ENCODE measurements at places on chromosomes 6 and 20.

GRCh38 chr6:132673376-132674094 lies 14.6 kb upstream of the TAAR1 start:
- no peak for DNase-seq

- no peak for DNase-seq
Observed at GRCh38 chr6:13466304-13467215, 20.8 kb downstream of the GFOD1 start.

- no peak for DNase-seq
Observed at GRCh38 chr6:101728956-101729355, 335.4 kb downstream of the GRIK2 start.

DNA sequence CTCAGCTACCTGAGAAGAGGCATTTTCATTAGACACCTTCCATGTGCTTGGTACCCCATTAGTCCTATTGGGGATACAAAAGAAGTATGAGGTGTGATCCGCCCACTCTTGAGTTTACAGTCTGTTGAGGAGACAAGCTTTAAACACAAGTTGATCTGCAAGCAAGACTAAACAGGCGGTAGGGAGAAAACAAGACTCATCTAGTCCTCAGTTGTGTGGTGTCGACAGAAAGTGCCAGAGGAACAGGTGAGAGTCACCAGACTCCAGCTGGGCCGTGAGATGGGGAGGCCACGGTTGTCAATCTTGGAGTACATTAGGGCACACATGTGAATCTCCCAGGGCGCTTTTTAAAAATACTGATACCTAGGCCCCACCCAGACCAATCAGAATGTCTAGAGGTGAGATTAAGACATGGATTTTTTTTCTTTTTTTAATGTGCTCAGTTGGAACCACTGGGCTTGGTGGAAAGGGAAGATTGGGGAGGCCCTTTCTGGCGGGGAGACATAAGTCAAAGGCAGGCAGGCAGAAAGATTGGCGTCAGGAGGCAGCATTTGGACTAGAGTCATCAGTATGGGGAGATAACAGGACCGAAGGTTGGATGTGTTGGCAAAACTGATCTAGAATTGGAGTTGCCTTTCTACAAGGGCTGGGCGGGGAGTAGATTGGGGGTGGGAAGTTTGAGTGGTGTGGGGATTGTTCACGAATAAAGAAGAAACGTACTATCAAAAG lies 10.4 kb downstream of the E2F3 start:
- no peak for DNase-seq

- no peak for DNase-seq
Observed at GRCh38 chr20:5890773-5891441, 59.4 kb downstream of the TRMT6 start.

DNA sequence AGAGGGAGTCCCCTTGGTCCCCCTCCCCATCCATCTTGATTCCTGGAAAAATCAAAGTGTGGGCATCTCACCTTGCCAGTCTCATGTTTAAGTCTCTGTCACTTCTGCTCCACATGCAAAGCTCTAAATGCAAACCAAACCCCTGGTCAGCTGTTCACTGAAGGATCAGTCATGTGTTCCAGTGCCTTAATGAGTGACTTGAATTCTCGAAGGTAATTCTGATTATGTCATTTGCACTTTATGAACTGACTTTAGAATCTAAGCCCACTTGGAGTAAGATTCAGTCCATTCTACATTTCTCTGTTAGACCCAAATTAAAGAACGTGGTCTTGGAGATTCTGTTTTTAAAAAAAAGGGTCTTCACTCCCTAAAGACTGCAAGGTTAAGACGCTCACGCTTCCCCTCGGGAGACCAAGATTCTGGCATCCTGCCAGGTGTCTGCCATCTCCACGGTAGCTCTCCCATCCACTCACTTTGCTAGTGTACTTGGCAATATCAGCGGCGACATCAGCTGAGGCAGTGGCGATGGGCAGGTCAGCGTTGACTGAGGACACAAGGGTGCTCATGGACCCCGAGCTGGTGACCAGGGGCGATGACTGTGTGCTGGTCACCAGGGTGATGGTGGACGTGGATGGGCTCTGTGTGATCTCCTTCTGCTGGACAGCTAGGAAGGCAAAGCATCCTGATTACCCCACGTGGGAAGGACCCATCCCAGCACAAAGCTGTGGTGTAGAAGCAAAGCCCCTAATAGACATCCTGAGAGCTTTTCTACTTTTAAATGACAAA lies 120.5 kb downstream of the ZMYND8 start:
- no peak for DNase-seq

GRCh38 chr6:107442938-107443607 lies 16.3 kb downstream of the PDSS2 start:
- no peak for DNase-seq

DNA sequence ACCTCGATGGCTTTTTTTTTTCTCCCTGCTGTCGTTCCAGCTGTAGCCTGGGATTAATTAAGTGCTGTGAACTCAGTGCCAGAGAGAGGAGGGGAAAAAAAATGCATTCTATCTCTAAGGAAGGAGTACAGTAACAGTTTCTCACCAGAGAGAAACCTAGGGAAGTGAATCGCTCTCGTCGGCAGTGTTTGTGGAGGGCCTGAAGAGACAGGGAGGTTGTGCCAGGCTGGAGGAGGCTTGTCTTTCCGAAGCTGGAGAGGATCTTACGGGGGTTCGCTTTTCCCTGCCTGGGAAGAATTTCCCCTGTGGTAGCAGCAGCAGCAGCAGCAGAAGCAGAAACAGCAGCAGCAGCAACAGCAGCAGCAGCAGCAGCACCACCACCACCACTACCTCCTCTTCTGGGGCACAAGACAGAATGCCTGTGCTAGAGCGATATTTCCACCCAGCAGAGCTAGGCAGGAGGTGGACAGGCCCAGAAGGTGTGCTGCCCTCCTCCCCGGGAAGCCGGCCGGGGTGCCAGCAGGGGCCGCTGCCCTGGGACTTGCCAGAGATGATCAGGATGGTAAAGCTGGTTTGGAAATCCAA lies 186.5 kb downstream of the PDE7B start:
- no peak for DNase-seq

GRCh38 chr6:52157301-52157941 lies 28.8 kb upstream of the IL17A start:
- no peak for DNase-seq

DNA sequence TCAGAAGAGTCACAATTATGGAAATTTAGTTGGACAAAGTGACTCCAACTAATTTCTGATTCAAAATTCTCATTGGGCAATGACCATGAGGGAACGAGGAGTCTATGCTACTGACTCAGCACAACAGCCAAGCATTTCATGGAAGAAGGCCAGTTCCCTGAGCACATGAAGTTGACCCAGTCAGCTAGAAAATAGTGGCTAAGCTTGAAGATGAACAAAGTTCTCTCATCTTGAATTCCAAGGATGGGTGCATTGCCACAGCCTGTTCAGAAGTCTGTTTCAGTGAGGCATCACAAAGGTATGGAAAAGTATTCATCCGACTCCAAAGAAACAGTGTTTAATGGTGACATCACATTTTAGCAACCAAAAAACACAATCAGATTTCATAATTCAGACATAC lies 676.9 kb downstream of the HACE1 start:
- DNase-seq: no peak

DNA sequence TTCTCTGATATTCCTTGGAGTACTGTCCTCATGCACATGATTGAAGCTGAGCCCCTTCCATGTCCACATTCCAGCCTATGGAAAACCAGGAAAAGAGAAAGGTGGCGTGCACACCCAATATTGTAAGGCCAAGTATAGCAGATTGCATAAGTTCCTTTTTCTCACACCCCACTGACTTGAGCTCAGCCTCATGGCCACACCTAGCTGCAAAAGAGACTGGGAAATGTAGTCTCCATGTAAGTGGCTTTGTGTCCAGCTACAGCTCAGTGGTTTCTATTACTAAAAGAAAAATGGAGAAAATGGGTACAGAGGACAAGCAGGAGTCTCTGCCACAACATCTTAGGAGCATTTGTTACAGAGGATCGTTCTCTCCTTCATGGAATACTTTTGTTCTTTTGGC lies 10.8 kb upstream of the UST start:
- DNase-seq: no peak

DNA sequence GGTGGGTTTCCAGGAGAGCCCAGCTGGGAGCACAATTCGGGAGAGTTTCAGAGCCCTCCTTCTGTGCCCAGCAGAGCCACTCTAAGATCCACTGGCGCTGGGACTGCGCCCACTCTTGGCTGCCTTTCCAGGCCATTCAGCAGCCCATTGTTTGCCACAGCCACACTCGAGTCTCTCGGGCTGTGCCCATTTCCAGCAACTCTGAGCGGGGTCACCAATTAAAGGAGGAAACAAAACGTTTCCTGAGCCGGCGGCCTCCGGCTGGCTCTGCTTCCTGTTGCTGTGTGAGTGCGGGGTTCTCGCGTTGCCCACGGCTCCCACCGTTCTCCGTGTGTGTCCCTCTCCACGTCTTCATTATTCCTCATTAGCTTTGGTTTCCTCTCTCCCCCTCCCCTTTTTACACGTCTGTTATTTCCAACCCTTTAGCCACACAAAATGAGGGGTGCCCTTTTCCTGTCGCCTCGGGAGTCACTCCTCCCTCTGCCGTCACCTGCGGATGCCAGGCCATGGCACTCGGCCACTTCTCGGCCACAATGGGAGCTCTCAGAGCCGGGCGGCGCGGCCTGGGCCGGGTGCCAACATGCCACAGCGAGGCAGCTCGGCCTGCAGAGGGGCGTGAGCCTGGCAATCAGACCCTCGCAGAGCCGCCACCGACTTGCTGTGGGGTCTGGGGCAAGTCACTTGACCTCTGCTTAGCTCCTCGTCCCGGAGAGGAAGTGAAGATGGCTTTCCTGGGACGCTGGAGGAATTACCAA lies 94.3 kb upstream of the NKX2-2 start:
- no peak for DNase-seq

GRCh38 chr6:90790058-90790457 lies 203.2 kb upstream of the MAP3K7 start:
- DNase-seq: no peak

GRCh38 chr20:4896971-4897497 lies 104.3 kb downstream of the SLC23A2 start:
- DNase-seq: peak; percentile 20

- no peak for DNase-seq
Observed at GRCh38 chr6:168716581-168716980, 275.6 kb downstream of the SMOC2 start.

- DNase-seq: no peak
Observed at GRCh38 chr6:167789358-167789757, 37.4 kb upstream of the AFDN start.

GRCh38 chr6:2917065-2917464 lies 14.0 kb upstream of the SERPINB9 start:
- DNase-seq: no peak

DNA sequence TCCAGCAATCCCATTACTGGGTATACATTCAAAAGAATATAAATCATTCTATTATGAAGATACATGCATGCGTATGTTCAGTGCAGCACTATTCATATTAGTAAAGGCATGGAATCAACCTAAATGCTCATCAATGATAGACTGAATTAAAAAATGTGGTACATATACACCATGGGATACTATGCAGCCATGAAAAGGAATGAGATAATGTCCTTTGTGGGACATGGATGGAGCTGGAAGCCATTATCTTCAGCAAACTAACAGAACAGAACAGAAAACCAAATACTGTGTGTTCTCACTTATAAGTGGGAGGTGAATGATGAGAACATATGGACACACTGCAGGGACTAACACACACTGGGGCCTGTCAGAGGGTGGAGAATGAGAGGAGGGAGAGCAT lies 261.6 kb downstream of the GMDS start:
- no peak for DNase-seq

- DNase-seq: no peak
Observed at GRCh38 chr6:87945966-87946365, 101.7 kb upstream of the SPACA1 start.

DNA sequence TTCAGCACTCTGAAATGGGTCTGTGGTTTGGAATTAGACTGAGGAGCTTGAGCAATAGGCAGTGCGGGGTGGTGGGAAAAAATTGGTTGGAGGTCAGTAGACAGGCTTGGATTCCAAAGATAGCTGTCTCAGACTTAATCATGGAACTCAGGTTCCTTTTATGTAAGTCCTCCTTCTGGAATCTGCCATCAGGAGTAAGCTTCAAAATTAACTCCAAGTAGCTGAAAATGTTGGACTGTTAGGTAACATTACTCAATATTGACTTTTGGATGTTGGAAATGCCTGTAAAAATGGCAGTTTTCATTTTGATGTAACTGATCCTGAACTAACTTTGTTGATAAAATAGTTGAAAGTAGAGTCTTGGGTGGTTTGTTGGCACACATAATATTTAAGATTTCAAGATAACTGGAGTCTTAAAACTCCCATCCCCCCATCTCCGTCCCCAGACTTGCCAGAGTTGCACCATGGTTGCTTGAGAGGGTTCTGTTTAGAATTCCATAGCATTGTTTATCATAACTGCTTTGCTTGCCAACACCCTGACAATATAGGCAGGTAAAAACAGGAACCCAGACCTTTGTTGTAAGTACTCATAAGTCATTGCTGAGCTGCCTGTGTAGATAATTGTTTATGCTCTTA lies 83.0 kb downstream of the PHF20 start:
- no peak for DNase-seq

- no peak for DNase-seq
Observed at GRCh38 chr20:51417250-51418136, 125.0 kb downstream of the NFATC2 start.

- DNase-seq: no peak
Observed at GRCh38 chr6:110853754-110854477, 20.7 kb upstream of the AMD1 start.

GRCh38 chr20:21971436-21971835 lies 266.0 kb downstream of the PAX1 start:
- DNase-seq: no peak

DNA sequence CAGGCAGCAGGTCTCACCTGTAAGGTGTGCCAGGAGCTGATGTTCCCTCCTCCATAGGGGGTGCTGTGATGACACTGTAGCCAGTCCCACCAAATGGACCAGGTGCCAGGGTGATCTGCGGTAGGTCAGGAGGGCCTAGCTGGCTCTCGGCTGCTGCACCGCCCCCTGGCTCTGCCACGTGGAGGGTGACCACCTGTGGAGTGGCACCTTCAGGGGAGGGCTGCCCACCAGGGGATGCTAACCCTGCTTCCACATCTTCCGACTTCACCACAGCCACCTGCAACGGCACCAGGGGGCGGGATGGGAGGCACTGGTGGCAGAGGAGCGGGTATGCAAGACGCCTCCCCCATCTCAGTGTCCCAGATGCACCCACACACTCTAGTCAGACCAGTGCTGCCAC lies 18.3 kb downstream of the ZNF335 start:
- DNase-seq: no peak
